ENCODE measurements at places on chromosomes 11 and 22. TPM values are rescaled to one million over a fixed set of nuclear protein-coding genes. Genes with fewer than 3 reads are reported as not detected.

Gene GTSE1
- 2.6 TPM for total RNA-seq

DNA sequence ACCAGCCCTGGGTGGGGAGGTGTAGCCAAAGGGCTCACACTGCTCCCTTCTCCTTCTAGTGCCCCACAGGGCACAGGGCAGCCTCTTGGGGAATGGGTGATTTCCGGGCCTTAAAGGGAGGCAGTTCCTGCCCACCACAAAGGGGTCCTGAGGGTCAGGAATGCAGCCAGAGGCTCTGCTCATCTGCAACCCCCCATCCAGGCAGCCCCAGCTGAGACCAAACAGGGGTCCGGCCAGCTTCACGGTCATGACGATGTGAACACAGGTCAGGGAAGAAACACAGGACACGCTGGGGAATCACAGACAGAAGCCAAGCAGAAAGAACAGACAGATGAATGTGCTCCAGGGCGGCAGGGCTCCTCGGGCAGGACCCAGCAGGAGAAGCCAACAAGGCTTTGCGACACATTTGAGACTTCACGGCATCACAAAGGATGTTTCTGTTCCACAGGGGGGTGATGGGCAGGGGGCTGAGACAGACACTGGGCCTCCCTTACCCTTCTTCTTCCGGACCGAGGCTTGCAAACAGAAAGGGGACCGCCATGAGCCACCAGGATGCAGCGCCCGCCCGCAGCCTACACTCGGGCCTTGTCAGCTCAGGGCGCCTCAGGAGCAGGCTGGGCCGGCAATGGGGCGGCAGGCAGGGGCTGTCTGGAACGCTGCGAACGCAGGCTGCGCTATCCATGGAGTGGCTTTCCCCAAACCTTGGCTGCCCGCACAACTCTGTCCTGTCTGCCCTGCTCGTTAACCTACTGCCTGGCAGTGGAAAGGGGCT lies 101.9 kb downstream of the CTTN start:
- DNase-seq: no peak

GRCh38 chr22:32661737-32662586 lies 139.5 kb upstream of the TIMP3 start:
- DNase-seq: no peak

GRCh38 chr11:71251761-71252268 lies 562 bp downstream of the SHANK2 start:
- DNase-seq: peak; percentile 79

- no peak for DNase-seq
These were observed 7.0 kb downstream of the RHBDD3 start for GRCh38 chr22:29260601-29261315.

DNA sequence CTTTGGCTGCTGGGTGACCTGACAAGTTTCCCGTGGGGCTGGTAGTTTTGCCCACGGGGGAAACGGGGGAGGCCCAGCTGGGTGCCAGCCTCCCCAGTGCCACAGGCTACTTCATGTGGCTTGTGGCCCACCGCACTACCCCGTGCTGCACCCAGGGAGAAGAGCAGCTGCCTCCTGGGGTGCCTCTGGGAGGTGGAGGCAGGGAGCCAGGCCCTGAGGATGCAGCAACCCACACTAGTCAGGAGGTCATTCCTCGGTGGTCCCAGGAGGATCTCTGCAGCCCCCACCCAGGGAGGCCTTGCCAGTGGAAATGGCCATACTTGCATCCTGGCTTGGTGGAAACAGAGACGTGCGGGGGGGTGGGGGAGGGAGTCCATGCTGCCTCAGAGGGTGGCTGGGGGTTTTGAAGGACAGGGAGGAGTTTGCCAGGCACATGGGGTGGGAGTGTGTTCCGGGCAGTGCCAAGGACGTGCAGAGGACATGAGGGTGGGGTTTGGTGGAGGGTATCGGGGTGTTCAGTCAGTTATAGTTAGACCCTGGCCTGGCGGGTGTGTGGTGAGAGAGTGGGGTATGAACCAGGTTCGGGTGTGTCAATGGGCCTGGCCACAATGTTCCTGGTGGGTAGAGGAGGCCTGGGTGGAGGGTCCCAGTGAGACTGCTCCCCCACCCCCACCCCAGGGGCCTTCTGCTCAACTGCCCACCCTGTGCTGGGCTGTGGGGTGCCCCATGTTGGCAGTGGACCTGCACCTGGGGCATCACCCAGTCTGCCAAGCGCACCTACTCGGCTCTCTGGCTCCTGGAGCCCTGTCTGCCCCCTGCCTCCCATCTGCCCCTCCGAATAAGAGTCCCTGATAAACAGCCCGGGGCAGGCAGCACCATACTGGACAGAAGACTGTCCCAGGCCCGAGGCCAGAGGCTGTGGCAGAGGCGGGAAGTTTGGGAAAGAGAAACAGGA lies 3.8 kb downstream of the PIM3 start:
- peak; percentile 47 for DNase-seq

GRCh38 chr11:90318651-90319050 lies 95.8 kb upstream of the CHORDC1 start:
- no peak for DNase-seq

GRCh38 chr11:118806400-118806799 lies 15.4 kb upstream of the DDX6 start:
- DNase-seq: no peak
